ENCODE measurements at places on chromosomes 2 and 18. TPM values are rescaled to one million over a fixed set of nuclear protein-coding genes. Genes with fewer than 3 reads are reported as not detected.

DNA sequence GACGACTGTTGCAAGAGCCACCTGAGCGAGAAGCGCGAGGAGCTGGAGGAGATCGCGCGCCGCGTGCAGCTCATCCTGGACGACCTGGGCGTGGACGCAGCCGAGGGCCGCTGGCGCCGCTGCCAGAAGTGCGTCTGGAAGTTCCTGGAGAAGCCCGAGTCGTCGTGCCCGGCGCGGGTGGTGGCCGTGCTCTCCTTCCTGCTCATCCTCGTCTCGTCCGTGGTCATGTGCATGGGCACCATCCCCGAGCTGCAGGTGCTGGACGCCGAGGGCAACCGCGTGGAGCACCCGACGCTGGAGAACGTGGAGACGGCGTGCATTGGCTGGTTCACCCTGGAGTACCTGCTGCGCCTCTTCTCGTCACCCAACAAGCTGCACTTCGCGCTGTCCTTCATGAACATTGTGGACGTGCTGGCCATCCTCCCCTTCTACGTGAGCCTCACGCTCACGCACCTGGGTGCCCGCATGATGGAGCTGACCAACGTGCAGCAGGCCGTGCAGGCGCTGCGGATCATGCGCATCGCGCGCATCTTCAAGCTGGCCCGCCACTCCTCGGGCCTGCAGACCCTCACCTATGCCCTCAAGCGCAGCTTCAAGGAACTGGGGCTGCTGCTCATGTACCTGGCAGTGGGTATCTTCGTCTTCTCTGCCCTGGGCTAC, 1.2 kb downstream of the KCNF1 start:
- DNase-seq = no peak

GRCh38 chr2:207933396-207934065, 91.8 kb downstream of the PLEKHM3 start:
- no peak for DNase-seq

DNA sequence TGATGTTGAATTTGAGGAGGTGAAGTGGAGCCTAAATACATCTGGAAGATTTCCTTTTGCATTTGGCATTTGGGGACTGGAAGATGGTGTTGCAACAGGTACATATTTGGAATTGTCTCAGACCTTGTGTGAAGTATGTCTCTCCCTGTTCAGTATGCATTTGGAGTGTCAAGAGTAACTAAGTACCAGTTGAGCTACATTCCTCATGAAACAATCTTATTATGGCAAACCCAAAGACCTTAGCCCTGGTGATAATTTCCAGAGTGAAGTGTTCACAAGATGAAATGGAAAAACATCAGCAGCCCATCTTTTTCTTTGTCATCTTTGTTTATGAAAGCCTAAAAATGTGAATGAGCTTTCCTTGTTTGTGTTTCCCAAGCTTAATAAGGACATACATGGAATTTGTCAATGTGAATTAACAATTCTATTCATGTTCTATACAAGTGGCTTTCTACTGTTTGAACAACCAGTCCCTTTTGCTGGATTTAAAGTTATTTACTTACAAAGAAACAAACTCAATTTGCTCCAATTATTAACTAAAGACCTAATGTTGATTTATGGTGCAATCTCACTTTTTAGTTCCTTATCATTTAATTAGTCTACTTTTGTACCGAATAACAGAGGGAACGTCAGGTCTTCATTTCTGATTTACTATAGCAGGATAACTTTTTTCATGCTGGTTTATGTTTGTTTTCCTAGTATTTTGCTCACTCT, 42.1 kb upstream of the PPP1R1C start:
- DNase-seq = no peak

- DNase-seq = no peak
Measured at GRCh38 chr2:16050908-16051489, 110.6 kb downstream of the MYCN start.

Gene GNAL
- 17.3 TPM for total RNA-seq

DNA sequence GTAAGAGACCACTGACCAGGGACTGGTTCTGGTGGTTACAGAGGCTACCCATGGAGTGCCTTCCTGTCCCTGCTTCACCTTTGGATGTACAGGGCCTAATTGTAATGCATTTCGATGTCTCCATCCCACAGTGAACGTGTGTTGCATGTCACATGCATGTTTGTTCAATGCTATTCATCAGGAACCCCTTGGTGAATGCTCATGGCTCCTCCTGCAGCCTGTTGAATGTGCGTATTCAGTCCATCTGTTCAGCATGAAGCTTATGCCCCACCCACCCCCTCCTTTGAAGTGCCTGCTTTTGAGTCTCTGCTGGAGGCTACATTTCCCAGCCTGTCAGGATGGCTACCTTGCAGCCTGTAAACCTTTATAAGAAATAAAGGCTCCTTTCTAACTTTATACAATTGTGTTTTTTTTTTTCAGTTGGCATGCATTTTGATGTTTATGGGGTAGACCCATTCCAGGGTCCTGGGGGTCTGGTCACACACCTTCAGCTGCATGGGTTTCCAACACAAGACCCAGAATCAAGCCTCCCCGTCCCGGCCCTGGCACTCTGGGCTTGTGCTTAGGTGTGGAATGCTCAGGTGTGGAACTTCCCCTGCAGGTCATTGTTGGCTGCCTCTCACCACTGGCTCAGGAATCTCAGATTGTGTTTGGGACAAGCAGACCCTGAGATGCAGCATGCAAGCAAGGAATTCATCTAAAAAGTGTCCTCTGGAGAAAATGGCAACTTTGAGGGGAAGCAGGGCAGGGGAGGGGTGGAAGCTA, 238.8 kb upstream of the HDAC4 start:
- DNase-seq = no peak

Gene POTEI
- total RNA-seq = 0.31 TPM

GRCh38 chr2:26255759-26256384, 11.1 kb downstream of the HADHB start:
- no peak for DNase-seq

Gene METAP1D
- 30.7 TPM for total RNA-seq

GRCh38 chr18:10052871-10053270, 139.1 kb downstream of the VAPA start:
- no peak for DNase-seq

DNA sequence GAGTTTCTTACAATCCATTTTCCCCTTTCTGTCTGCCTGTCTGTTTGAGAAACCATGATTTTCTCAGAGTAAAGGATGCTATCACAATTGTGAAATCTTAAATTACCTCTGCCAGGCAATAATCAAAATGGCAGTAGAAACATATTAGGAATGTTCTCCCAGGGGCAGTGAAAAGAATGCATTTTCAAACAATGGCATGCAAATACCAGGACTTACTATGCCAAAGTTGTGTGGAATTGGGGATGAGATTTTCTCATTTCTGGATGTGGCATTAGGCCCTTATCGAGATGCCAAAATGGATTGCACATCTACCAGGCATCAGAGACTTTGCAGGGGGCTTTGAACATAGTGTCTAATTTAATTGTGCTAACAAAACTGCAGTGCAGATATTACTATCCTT, 821.4 kb downstream of the RNF144A start:
- no peak for DNase-seq

Gene MTCL1
- total RNA-seq = 11.1 TPM

DNA sequence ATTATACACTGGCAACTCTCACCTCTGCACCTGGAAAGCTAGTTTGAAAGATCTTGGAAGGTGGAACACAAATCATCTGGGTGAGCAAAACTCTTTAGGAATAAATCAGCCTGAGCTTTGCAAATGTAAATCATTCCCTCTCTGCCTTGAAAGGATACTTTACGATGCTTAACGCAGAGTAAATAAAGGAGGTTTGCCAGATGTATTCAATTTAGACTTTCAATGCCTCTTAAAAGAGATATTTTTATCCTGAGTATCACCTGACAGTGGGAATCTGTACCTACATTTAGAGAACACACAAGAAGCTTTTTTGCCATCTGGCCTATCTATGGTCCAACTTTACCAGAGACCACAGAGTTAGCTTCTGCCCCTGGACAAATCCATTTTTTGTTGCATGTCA, 983.2 kb upstream of the CDH2 start:
- no peak for DNase-seq

DNA sequence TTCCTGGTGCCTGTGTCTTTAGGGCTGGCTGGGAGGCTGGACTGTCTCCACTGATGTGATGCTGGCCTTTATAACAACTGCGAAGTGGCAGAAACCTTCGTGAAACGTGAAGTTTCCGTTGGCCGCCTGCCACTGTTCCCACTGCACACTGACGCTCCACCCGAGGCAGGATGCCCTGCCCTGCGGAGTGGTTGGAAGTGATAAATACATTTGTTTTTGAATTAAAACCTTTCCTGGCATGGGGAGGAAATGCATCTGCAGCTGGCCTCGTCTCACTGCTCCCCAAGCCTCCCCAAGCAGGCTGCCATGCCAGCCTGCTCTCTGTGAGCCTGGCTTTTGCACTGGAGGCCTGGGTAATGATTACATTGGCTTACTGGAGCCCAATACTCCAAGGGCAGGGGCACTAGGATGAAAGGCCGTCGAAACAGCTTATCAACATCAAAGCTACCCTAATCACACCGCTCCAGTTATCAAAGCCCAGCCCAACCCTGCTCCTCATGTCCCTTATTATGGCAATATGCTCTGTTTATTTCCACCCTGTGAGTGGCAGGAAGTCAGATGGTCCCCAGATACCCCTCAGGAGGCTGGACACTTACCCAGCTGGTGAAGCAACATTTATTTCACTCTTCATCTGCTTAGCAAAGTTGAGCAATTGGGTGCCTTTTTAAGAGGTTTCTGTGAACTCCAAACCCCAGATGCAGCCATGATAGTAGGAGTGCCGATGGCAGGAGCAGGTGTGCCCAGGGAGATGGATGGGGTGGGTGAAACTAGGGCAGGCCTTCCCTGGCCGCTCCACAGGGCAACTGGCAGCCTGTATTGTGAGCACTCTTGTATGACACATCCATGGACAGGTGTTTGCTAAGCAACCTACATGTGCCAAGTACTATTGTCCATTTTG, 97.4 kb upstream of the ITGA6 start:
- DNase-seq = no peak

DNA sequence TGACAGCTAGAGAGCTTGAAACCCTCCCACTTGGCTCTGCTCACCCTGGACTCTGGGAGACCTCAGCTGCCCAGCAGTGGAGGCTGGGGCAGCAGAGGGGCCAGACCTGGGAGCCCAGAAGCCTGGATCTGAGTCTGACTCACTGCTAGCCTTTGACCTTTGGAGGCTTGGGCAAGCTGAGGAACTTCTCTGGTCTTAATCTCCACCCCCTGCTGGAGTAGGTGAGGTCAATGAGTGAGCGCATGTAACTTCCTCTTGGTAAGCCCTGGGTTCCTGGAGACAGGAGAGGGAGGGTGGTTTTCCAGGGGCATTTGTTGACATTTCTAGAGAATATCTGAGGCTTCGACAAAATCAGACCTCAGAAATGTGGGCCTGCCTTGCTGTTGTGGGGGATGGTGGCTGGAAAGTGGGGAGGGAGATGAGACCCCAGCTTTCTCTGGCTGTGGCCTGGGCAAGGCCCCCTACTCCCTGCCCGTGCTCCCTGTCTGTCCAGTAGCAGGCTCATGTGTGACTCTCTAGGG, 73.0 kb upstream of the YWHAQ start:
- DNase-seq = peak; percentile 78

Gene DNAJC5G
- not detected for total RNA-seq

GRCh38 chr2:216279031-216279430, 93.3 kb downstream of the MARCHF4 start:
- DNase-seq = no peak

DNA sequence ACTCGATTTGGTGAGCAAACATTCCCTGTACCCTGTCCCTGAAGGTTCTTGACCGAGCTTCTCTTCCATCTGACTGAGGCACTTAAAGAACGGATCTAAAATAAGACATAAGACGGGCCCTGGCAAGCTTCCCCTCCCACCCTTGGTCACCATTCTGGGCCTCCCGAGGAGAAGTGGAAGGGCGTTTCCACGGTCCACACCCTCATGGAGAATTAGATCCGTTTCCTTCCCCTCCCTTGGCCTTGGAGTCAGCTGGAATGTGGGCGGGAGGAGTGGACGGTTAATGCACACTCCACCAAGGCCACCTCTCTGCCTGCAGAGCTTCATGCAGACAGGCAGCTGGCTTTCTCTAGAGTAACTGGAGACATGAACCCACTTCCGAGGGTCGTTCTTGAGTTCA, 257.3 kb upstream of the APCDD1 start:
- DNase-seq = no peak

- no peak for DNase-seq
Measured at GRCh38 chr2:150319085-150319484, 168.4 kb downstream of the RND3 start.

Gene DPYSL5
- 5.0 TPM for total RNA-seq

- no peak for DNase-seq
Measured at GRCh38 chr18:57635003-57635822, 13.6 kb upstream of the NARS1 start.

DNA sequence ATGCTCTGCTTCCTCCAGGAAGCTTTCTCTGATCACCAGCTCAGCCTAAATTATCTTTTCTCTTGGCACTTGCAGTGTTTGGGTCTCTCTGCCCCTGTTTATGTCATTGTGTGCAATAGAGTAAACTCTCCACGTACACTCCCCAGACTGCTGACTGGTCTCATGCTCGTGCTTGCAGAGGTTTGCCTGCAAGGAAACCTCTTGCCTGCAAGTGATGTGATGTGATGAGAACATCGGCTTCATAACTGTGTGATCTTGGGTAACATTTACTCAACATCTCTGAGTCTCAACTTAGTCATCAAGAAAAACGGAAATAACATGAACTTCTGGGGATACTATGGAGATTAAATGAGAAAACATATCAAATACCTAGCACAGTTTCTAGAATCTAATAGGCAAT, 92.3 kb downstream of the BIN1 start:
- DNase-seq = peak; percentile 67

Gene PLEK
- not detected for total RNA-seq

Gene CAPN13
- not detected for total RNA-seq

Gene TEKT4
- not detected for total RNA-seq

DNA sequence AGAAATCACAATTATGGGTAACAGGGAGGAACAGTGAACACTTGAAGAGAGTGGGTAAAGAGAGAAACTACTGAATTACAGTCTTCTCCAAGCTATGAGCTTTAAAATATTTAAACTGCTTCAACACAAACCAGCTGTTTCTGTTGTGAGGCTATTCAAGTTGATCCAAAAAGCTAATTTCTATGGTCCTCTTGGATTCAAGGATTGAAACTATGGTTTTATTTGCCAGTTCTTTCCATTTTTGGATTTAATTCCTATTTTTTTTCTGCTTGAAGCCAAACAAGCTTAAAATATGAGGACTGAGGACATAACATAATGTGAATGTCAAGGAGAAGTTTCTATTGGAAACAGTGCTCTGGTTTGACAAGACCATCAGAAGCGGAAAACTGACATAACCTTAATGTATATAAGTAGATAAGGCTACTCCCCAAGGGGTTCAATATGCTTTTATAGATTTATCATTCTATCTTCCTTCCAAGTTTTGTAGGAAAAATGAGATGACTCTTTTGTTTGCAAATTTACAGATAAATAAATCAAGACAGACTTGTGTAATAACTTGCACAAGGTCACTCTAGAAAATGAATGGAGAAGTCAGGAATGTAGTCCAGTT, 60.7 kb upstream of the AQP4 start:
- DNase-seq = no peak

GRCh38 chr2:1910592-1911246, 166.4 kb upstream of the PXDN start:
- DNase-seq = no peak

Gene DSG1
- 0.02 TPM for total RNA-seq

Gene LRATD1
- 18.5 TPM for total RNA-seq

All from H4 (cell line).